ENCODE measurements at places on chromosomes 4 and X.

GRCh38 chr4:15402974-15403373 is 24.9 kb upstream of the C1QTNF7 start:
- no peak for DNase-seq

DNA sequence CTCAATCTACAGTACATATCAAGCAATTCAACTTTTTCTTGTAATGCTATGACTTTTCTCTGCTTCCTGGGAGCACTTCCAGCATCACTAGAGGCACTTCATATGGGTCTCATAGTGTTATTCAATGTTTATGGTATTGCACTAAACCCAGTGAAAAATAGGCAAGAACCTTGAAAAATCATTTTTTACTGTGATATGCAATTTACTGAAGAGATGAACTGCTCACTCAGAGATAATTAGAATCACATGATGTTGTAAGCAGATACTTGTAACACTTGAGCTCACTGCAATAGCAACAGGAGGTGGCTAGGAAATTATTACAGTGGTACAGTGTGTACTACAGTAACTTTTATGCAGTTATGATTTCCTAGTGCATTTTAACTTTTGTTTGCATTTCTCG is 93.3 kb downstream of the RASGEF1B start:
- DNase-seq = no peak

DNA sequence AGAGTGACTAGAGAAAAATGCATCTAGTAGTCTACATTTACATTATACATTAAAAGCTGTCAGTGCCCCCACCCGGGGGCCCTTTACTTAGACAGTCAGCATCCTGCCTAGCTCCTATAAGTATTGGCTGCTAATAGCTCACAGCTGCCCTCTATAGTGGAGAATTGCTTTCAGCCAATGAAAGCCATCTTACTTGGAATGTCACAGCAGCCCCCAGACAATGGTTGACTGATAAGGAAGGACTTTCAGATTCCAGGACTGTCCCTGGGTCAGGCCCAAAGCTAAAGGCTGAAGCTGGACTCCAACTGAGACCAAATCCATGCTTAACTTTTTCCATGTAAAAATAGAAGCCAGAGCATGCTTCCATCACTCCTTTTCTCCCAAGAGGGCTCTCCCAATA is 196.9 kb downstream of the ANKRD50 start:
- no peak for DNase-seq

DNA sequence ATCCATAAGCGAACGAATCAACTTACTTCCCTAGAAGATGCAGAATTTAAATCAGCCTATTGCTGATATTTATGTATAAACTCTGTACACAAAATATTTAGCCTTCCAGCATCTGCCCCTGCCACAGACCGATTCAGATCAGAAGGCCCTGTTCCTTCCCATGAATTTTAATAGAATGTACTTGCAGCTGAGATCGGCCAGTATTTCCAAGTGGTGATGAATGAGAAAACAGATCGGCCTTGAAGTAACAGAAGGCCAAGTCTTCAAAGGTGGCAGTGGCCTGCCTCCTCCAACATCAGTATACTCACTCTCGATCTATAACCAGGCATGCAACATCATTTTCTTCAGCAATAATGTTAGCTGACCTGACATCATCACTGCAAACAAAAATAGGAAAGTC is 66.4 kb downstream of the PRKG2 start:
- DNase-seq = no peak

GRCh38 chr4:75822416-75822815 is 79.8 kb downstream of the PPEF2 start:
- DNase-seq = no peak

- DNase-seq = no peak
Observed at GRCh38 chr4:66704243-66704642, 841.1 kb downstream of the CENPC start.

GRCh38 chr4:86615501-86615900 is 21.4 kb downstream of the PTPN13 start:
- no peak for DNase-seq

GRCh38 chr4:106058921-106059320 is 163.7 kb downstream of the NPNT start:
- no peak for DNase-seq

DNA sequence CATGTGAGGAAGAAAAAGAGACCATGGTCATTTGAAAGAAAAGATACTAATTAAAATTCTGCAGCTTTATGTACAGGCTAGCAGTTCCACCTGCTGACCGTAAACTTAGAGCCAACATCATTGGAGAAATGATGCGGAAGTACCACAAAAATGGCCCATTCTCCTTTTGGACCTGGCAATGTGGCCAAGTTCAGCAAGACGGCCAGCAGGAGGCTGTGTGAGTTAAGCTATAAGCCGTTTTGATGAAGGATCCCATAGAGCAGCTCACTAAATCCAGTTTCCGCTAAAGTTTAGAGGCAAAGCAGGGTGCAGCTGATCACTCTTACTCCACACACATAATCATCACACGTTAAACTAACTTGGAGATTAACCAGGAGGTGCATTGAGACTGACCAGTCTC is 133.8 kb downstream of the LDB2 start:
- no peak for DNase-seq

DNA sequence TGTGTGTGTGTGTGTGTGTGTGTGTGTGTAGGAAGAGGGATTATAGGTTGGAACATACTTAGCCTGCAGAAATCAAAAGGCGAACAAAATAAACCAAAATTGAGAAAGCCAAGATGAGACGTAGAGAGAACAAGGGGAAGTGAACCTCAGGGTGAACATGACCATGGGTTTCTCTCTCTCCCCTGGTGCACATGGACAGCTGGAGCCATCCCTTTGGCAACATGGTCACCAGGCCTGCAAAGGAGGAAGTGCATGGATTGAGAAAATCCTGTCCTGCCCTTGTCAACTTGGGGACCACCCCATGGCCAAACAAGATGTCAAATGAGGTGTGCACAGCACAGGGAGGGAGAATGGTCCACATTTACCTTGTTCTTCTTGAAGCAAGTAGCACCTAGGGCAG is 23.1 kb downstream of the LGI2 start:
- DNase-seq = no peak

- DNase-seq = no peak
Observed at GRCh38 chr4:17397611-17398010, 114.3 kb downstream of the QDPR start.

- DNase-seq = no peak
Observed at GRCh38 chr4:5330339-5330989, 279.2 kb downstream of the STK32B start.

- DNase-seq = no peak
Observed at GRCh38 chr4:139933541-139933940, 220.4 kb downstream of the MAML3 start.

All from activated gamma-delta T cell treated with anti-CD3 and anti-CD28 coated beads, Interleukin-2, amount 50 U/mL, for 16 hours (primary cell).